Activated naive CD4-positive, alpha-beta T cell (primary cell): ENCODE measurements at places on chromosomes 3 and 15.

- DNase-seq = no peak
These were observed 20.5 kb downstream of the ATRIP start for GRCh38 chr3:48467110-48467454.

DNA sequence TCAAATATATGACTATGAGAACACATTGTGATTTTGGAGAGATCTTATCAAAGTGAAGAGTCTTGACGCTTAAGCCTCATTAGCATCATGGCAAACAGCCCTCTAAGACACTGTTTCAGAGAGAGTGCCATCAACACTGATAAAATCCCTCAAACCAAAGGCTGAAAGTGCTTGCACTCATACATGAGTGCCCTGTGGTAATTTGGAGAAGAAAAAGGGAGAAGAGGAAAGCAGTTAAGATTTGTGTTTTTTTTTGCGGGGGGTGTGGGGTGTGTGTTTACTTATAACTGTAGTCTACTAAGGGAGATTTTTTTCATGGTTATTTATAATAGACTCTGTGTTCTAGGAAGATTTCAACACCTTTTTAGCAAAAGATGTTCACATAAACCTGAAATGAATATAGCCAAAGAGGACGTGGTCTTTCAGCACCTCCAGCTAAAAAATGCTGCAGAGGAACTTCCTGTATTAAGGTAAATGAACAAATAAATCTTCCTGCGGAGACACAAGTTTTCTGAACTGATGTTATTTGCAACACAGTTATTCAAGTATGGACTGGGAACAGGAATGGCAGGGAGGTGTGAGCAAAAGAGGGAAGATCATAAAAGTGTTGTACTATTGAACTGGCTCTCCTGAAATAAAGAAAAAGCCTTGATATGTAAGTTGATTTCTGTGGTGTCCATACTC, 81.9 kb upstream of the TGFBR2 start:
- DNase-seq = no peak

DNA sequence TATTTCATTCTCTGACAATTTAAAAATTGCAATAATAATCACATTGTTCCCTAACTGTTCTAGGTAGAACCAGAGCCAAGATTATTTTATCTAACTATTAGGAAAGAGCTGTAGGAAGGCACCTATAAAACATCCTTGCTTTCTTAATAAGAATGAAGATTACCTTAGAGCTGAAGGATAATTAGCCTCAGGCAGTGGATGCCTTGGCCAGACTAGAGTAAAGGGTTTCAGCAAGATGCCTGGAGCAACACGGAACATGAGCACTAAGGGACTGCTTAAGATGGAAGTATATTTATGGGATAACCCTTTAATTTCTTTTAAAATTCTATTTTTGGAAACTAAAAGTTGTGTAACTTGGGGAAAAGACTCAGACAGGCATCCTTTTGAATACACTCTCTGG, 456.6 kb upstream of the RBMS3 start:
- no peak for DNase-seq

- DNase-seq = no peak
These were observed 807.2 kb upstream of the CFAP20DC start for GRCh38 chr3:59856934-59857460.

GRCh38 chr15:58466566-58466965, 34.8 kb downstream of the LIPC start:
- no peak for DNase-seq

GRCh38 chr15:81282911-81283310, 41.0 kb downstream of the STARD5 start:
- DNase-seq = no peak

DNA sequence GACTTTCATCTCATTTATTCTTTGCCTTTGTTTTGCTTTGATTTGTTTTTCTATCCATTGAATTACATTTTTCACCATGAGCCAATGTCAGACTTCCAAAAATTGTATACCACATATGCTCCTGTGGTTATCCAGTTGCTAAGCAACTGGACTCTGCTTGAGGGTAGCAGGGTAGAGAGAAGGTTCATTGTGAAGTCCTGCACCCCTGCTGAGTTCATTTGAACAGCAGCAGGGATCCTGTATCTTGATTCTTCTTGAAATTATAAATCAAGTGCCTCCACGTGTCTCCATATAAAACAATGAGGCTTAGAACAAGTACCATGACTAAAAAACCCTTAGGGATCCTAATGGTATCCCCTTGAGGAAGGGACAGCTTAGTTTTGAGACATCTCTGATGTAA, 449.3 kb downstream of the ROBO2 start:
- DNase-seq = no peak

GRCh38 chr3:106302451-106303221, 433.8 kb upstream of the CBLB start:
- DNase-seq = no peak

DNA sequence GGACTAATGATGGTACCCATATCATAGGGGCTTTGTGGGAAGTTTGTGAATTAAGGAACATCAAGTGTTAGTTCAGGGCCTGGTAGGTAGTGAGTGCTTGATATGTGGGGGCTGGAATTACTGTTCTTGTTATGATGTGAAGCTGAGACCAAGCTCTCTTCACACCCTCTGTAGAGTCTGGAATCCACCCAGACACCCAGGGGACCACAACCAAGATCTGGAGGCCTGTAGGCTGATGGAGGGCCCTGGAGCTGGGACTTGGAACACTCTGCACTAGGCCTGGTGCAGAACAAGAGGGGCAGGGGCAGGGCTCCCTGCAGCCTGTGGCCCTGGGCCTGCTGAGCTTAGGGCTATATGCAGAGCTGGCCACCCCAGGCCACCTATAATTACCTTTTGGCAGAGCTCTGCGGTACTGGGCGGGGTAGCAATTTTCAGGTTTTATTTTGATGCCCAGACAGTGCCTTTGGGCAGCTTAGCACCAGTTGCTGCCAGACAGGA, 13.1 kb upstream of the PRKCD start:
- no peak for DNase-seq

GRCh38 chr3:58487140-58487886, 4.6 kb upstream of the KCTD6 start:
- DNase-seq = no peak

DNA sequence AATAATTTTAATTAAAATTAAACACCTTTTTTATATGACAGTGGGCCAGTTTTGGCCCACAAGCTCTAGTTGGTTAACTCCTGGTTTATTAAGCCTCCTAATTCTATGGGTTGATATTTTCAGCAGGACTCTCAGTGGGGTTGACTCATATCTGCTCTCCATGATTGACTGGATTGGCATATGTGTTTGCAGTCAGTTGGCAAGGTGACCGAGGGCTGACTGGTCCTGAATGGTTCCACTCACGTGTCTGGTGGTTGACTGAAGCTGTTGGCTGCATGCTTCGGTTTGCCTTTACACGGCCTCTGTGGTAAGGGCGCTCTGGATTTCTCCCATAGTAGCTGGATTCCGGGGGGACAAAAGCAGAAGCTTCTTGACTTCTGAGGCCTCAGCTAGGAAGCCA, 65.3 kb upstream of the ZNF280D start:
- DNase-seq = no peak

GRCh38 chr15:62607643-62608042, 434.9 kb upstream of the TPM1 start:
- no peak for DNase-seq

GRCh38 chr3:29346828-29347227, 66.0 kb downstream of the RBMS3 start:
- DNase-seq = no peak

DNA sequence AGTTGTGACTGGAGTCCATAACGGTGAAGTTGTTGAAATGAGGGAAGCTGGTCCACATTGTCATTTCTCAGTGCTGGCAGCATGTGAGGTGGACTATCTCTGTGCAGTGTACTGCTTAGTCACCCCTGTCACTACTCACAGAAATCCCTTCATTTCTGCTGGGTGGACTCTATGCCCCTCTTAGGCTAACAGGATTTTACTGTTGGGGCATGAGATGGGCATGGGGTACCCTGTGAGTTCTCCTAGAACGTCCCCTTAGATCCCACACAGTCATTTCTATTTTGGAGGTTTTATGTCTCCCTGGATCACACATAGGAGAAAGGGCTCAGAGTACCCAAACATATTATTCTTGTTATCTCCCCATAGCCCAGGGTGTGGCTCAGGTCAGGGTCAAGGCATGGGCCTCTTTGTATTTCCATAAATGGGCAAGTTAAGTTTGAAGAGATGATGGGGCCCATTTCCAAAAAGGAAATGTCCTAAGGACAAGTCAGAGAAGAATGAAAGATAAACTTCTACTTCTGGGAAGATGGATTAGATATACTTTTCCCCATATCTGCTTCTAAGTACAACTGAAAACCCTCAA, 15.2 kb downstream of the P2RY1 start:
- no peak for DNase-seq
